ENCODE measurements at places on chromosomes 5 and 9. TPM values are rescaled to one million over a fixed set of nuclear protein-coding genes. Genes with fewer than 3 reads are reported as not detected.

- DNase-seq, result no peak
Observed at GRCh38 chr9:91163444-91163772, 198.3 kb downstream of the AUH start.

- DNase-seq, result no peak
Observed at GRCh38 chr9:137492464-137493363, 33.6 kb upstream of the NSMF start.

Gene CDKN2B-AS1
- total RNA-seq, result 2.9 TPM

Gene RASGRF2
- 15.8 TPM for total RNA-seq

GRCh38 chr5:160289721-160290120, 22.6 kb downstream of the CCNJL start:
- DNase-seq, result no peak

Data from glomerular endothelial cell (primary cell).